ENCODE measurements at places on chromosomes 7 and 10.

DNA sequence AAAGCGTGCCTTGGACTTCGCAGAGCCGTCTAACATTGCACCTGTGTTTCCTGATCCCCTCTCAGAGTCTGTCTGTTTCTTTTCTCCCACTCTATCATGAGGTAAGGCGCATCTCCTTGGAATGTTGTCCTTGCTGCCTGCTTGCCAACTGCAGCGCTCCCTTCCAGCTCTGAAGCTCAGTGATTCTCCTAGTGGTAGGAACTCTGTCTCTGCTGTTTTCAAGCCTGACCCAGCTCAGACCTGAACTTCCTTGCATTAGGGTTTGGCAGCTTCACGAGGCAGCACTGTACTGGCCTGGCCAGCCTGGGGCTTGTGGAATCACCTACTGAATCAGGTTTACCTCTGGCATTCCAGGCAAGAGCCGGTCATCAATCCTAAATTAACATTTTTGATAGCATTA lies 123.9 kb downstream of the CREB5 start:
- DNase-seq, result no peak

GRCh38 chr10:13633689-13634088 lies 46.9 kb downstream of the PRPF18 start:
- no peak for DNase-seq

- no peak for DNase-seq
Observed at GRCh38 chr10:8543361-8544056, 489.0 kb downstream of the GATA3 start.

DNA sequence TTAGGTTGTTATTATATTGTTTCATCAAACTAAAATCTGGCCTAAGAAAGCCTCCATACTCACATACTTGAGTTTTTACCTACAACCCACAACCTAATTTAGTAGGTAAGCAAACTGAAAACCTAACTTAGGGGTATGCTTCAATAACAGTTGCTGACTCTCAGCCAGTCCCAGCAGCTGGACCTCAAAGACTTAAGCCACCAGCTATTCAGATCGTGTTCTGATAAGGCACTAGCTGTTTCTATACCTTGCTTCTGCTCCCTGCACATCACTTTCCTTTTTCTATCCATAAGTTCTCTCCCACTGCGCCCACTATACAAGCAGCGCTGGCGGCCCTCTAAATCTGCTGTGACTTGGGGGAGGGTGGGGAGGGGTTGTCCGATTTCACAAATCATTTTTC lies 42.3 kb downstream of the SUGCT start:
- no peak for DNase-seq

DNA sequence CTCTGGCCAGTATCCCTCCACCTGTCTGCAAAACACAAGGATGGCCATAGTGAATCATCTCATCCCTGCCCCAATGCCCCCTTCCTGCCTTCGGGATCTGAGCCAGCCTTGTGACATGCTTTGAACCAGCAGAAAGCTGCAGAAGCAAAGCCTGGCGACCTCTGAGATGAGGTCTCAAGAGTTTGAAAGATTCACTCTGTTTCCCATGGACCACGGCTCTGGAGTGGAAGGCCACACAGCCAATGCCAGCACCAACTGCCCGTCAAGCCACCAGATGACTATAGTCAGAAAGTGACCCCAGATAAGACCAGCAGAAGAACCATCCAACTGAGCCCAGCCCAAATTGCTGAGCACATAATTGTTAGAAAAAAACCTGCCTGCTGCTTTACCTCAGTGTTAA lies 193.9 kb upstream of the PPP2R2D start:
- DNase-seq, result no peak

Data from central memory CD4-positive, alpha-beta T cell (primary cell).